ENCODE measurements at places on chromosomes 7 and 10. TPM values are rescaled to one million over a fixed set of nuclear protein-coding genes. Genes with fewer than 3 reads are reported as not detected.

- no peak for DNase-seq
These were observed 22.4 kb downstream of the GATA3 start for GRCh38 chr10:8076933-8077332.

DNA sequence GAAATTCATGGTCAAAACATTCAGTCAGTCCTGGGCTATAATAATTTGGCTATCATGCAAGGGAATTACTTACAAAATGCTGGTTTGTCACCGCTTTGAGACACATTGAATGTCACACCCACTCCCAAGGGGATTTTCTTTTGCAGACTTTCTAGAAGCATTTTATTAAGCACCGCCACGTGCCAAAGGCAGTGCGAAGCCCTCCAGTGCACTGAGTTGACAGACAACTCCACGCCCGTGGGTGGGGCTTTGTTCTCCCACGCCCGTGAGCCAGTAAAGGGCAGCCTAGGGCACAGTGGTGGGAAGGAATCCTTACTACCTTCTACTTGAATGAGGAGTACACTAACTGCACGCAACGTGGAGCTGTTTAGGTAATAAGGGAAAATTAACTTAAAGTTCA is 515.8 kb downstream of the KCNMA1 start:
- no peak for DNase-seq

DNA sequence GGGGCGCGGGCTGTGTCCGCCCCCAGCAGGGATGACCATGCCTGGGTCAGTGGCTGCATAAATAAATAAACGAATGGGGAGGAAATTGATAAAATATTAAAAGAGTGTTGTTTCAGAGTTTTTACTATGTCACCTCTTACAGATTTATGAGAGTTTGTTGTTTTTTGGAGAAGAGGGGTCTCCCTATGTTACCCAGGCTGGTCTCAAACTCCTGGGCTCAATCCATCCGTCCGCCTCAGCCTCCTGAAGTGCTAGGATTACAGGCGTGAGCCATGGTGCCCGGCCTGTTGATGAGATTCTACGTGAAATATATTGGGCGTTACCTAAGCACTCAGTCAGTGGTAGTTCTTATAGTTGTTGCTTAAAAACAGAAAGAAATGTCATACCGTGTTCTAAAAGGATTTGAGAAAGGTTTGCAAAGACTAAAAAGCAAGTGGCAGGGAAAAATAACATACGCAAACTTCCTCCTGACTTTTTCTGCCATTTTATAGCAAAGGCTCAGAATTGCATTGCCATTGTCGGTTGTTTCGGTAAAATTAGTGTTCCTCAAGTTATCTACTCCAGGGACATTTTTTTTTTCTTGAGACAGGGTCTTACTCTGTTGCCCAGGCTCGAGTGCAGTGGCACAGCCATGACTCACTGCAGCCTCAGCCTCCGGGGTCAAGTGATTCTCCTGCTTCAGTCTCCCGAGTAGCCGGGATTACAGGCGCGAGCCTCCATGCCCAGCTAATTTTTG is 39.5 kb upstream of the FOXK1 start:
- DNase-seq = no peak

DNA sequence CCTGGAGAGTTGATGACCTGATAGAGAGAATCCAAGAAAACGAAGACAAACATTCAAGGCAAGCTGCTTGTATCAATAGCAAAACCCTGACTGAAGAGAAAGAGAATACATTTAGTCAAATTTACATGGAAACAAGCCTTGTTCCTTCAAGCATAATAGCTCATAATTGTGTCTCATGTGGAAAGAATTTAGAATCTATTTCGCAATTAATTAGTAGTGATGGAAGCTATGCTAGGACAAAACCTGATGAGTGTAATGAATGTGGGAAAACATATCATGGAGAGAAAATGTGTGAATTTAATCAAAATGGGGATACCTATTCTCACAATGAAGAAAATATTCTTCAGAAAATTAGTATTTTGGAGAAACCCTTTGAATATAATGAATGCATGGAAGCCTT is 18.0 kb downstream of the RBAK start:
- no peak for DNase-seq

DNA sequence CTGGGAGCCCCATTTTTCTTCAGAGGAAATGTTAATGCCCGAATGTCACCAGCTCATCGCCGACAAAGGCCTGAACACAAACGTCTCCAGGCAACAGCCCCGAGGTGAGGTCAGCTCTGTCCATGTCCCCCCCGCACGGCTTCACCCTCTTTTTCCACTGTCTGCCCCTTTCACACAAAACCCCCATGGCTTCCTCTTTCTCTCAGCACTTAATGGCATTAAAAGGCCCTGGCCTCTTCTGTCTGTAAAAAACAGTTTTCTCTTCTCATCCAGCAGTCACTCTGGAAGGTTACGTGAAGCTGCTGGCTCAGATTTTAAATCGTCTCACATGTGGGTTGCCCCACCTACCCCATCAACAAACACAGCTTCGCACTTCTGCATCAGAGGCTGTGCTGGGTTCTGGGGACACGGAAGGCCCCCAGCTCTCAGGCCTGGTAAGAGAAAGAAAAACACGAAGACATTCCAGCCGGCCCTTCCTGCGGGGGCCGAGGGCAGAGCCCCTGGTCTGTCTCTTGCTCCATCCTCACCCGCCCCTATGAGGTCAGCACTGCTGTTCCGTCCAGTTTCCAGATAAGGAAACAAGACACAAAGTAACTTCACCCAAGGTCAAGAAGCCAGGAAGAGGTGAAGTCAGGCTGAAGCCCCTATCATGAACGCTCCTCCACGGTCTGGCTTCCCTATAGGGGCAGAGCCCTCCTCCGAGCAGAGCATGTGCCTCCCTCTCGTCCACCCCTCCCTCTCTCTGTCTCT is 91.1 kb upstream of the PDGFA start:
- no peak for DNase-seq

- no peak for DNase-seq
These were observed 77.4 kb downstream of the CACNB2 start for GRCh38 chr10:18217577-18217976.

GRCh38 chr10:133260895-133261725 is 15.6 kb downstream of the ADAM8 start:
- peak; percentile 66 for DNase-seq

GRCh38 chr7:4281231-4281993 is 400.7 kb upstream of the FOXK1 start:
- no peak for DNase-seq

DNA sequence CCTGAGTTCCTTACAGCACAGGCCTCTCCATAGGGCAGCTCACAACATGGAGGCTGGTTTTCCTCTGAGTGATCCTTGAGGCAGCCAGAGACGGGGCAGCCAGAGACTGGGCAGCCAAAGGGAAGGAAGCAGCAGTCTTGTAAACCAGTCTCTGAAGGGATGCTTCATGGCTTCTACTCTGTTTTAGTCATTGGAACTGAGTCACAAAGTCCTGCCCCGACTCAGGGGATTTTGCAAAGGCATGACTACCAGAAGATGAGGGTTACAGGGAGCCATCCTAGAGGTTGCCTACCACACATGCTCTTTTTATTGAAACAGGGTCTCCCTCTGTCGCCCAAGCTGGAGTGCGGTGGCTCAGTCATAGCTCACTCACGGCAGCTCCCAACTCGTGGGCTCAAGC is 44.4 kb upstream of the COMMD3 start:
- DNase-seq = no peak

GRCh38 chr7:100024020-100024619 is 8.7 kb downstream of the ZKSCAN1 start:
- no peak for DNase-seq

DNA sequence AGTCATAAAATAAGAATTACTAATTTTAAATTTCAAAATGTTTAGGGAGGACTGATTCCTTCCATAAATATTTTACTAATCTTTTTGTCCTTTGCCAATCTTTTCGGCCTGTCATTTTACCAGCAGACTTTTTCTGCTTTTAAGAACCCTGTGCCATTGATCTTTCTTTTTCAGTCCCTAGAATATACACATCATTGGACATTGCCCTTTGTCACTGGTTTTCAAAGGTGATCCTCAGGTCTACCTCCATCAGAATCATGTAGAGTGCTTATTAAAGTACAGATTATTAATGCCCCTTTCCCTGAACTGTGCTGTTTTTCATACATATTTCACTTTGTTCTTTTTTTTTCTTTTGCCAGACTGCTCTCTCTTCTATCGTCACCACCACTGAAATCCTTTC is 43.8 kb downstream of the SHOC2 start:
- DNase-seq = no peak

DNA sequence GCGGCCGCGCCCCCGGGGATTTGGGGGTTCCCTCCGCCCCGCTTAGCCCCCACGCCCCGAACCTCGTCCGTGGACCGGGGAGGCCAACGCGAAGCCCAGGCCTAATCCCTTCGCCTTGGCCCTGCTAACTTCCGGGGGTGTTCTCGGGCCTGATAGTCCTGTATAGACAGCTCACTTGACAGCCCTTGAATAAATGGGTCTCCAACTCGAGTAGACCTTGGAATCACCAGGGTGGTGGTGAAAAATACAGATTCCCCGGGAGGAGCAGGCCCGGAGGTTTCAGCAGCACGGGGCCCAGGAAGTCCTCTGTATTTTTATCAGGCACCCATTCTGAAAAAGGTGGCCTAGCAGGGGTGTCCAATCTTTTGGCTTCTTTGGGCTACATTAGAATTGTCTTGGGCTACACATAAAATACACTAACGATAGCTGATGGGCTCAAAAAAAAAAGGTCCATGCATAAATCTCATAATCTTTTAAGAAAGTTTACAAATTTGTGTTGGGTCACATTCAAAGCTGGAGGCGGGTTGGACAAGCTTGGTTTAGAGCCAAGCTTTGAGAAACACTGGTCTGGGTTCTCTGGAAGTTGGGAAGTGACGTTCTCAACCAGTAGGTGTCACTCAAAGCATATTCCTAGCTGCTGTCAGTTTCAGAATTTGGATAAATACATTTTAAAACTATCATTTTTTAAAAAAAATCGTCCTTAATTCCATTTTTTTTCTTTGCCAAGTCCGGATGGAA is 221.7 kb downstream of the PHTF2 start:
- peak; percentile 84 for DNase-seq

- no peak for DNase-seq
These were observed 400.0 kb downstream of the PHF14 start for GRCh38 chr7:11373546-11374142.

GRCh38 chr7:112296432-112296831 is 89.9 kb downstream of the ZNF277 start:
- no peak for DNase-seq

DNA sequence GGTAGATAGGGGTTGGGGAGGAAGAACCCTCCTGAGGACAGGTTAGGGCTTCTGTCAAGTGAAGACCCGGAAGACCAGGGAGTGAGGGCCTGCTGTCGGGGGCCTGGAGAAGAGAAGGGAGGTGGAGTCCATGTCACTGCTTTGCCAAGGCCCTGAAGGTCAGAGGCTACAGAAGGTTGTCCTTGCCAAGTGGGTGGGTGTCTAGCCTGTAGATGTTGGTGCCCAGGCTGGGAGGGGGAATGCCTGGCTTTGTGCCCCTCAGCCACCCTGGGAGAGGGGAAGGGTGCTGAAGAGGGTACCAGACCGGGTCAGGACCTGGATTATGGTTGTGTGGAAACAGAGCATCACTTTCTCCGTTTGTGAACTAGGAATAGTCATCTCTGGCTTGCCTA is 67.2 kb upstream of the AQP1 start:
- no peak for DNase-seq

DNA sequence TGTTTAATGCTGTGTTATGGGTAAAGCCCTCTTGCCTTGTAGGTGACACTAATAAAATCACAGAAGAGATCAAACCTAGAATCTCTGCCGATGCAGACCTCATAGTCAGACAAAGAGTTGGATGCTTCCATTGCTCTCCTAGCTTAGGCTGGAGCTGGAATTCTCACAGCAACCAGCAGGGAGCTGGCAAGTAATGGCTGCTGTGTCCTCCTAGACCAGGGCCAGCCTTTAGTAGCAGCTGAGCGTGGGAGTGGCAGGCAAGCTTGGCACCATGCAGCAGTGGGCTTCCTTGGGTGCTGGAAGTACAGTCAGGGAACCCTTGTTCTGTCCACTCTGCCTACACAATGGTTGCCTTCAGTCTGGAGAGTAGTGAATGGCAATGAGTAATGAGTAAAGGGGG is 598.3 kb upstream of the GALNT17 start:
- DNase-seq = no peak

GRCh38 chr10:95987685-95988426 is 55.5 kb upstream of the CCNJ start:
- no peak for DNase-seq

GRCh38 chr10:35462491-35462934 is 126.2 kb downstream of the CCNY start:
- DNase-seq = no peak

- DNase-seq = no peak
These were observed 19.4 kb upstream of the SGCE start for GRCh38 chr7:94675356-94675755.

DNA sequence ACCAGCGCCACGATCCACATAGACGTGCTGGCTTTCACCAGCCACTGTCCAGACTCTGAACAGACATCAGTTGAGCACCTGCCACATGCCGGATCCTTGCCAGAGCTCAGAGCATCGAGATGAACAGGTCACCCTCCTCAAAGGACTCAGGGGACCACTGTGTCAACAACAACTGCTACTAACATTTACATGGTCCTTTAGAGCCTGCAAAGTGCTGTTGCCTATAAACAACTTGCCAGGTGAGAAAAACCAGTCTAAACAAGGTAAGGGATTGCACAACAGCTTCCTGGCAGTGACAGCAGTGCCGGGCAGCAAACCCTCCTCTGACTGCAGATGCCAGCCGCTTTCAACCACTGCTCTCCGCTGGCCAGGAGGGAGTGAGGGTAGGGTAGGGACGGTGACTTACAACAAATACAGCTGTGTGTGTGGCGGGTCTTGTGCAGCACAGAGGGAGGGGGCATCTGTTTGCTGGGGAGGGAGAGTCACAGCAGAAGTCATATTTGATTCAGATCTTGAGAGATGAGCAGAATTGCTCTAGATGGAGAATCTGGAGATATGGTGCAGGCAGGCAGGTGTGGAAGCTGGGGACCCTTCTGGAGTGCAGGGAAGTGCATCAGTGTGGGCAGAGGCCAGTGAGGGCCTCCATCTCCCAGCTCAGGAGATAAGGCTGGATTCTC is 32.8 kb upstream of the RHEB start:
- peak; percentile 71 for DNase-seq

- peak; percentile 19 for DNase-seq
These were observed 162.3 kb downstream of the GFRA1 start for GRCh38 chr10:116110736-116111135.

GRCh38 chr10:822197-822596 is 109.3 kb downstream of the LARP4B start:
- no peak for DNase-seq

- DNase-seq = no peak
These were observed 785.2 kb downstream of the NRG3 start for GRCh38 chr10:82660205-82660604.

- DNase-seq = no peak
These were observed 144.5 kb upstream of the POT1 start for GRCh38 chr7:125074141-125074540.

GRCh38 chr10:20215547-20216152 is 399.4 kb downstream of the PLXDC2 start:
- no peak for DNase-seq

The LRGUK gene
- 2.2 TPM for total RNA-seq

The ANXA8 gene
- total RNA-seq = 137 TPM

The YAE1 gene
- total RNA-seq = 24.8 TPM

The GPR15LG gene
- 29.2 TPM for total RNA-seq

The GLI3 gene
- total RNA-seq = 28.8 TPM

The JCAD gene
- total RNA-seq = 22.7 TPM

The HKDC1 gene
- total RNA-seq = 0.10 TPM

The SLK gene
- total RNA-seq = 66.4 TPM

The DMBT1 gene
- total RNA-seq = 1.5 TPM

Data from ureter (tissue), 1 donor.